ENCODE measurements at places on chromosomes 7 and 10.

GRCh38 chr7:92244808-92245486, 767 bp downstream of the KRIT1 start:
- DNase-seq = no peak

GRCh38 chr7:35865287-35865686, 64.4 kb downstream of the SEPTIN7 start:
- DNase-seq = no peak

GRCh38 chr10:86349474-86349873, 17.1 kb downstream of the GRID1 start:
- DNase-seq = no peak

DNA sequence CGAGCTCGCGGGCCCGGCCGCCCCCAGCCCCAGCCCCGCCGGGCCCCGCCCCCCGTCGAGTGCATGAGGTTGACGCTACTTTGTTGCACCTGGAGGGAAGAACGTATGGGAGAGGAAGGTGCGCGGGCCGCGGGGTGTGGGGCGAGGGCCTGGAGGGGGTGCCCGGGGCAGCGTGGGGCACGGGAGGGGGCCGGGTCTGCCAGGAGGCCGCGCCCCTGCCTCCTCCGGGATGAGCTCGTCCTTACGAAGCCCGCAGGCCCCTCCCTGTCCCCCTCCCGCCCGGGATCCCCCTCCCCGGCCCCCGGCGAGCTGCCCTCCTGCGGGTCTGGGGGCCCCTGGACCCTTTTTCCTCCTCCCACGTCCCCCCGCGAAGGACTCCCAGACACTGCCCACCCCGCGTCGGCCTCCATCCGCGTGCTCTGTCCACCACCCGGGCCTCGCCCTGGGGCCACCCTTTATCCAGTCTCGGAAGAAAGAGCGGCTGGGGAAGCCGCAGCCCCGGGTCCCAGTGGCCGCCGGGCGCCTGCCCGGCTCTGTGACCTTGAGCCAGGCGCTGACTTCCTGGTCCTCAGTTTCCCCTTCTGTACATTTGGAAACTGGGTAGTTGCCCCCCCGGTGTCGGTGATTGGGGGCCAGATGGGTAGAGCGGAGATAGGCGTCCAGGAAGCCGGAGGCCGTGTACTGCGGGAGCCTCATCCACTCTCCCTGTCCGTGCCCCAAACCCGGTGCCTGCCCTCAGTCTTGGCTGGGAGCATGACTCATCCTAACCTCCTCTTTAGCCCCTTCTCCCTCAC, 521 bp downstream of the LIMK1 start:
- no peak for DNase-seq

GRCh38 chr7:40541336-40541735, 406.5 kb downstream of the SUGCT start:
- no peak for DNase-seq

- no peak for DNase-seq
Measured at GRCh38 chr10:13221572-13221971, 12.6 kb downstream of the UCMA start.

DNA sequence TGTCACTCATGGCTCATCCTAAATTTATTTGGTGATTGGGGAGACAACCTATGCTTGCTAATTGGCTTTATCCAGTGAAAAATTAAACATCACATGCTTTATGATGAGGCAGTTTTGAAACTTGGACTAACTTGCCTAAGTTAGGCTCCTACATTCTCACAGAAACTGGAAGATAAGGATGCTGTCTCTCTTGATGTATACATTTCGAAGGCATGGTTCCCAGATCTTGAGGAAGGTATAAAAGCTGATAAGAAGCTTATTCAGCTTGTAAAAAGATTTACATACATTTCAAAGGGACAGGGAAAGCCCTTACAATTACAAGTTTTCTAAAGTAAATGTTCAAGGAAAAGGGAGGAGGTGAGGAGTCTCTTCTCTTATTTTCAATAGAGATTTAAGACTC, 561.7 kb downstream of the IPMK start:
- no peak for DNase-seq

DNA sequence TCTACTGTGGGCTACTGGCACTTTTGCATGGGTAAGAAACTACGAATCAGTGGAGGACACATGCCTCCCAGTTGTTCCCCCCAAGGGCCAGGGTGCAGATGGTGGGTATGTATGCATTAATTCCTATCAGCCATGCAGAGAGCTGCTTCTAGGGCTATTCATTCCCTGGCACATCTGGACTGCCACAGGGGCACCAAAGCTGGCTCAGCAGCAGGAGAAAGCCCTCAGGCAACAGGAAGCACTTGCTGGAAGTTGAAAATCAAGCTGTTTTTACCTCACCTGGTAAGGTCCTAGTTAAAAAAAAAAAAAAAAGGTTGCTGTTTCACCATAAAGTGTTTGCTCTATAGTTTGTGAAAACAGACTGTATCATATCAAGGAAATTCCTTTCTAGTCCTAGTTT, 1342.6 kb downstream of the REEP3 start:
- DNase-seq = no peak

DNA sequence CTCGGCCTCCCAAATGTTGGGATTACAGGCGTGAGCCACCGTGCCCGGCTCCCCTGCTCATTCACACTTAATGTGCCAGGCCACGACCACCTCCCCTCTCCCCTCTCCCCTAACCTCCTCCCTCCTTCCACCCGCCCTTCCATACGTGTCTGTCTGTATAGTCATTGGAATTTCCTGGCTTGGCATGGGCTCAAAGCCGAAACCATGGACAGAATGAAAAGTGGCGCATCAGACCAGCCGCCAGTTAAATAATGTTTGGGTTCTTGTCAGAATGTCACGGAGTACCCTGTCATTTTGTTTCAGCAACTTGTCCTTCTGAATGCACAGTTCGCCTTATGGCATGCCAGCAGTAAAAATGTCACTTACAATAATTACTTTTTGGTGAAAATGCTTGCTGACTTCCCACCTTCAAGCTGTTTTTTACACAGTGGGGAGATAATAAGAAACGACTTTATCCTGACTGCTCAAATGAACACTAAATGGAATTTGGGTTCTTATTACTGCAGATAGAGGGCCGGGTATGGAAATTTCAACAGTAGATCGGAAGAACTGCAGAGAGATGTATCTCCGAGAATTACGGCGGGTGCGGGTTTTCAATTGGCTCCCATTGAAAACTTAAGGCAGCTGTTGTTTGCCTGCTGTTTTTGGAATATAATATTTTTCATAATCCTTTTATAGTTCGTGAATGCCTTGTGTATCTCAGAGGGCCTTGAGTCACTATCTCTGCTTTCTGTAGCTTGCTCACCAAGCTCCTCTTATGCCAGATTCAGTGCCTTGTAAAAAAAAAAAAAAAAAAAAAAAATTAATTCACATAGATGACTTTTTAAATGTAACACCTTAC, 65.5 kb upstream of the SH2B2 start:
- no peak for DNase-seq

- DNase-seq = no peak
Measured at GRCh38 chr7:50838675-50839377, 56.1 kb upstream of the GRB10 start.

GRCh38 chr7:2718296-2718965, 30.4 kb downstream of the AMZ1 start:
- no peak for DNase-seq

GRCh38 chr7:102834999-102835398, 77.8 kb upstream of the LRRC17 start:
- DNase-seq = no peak

DNA sequence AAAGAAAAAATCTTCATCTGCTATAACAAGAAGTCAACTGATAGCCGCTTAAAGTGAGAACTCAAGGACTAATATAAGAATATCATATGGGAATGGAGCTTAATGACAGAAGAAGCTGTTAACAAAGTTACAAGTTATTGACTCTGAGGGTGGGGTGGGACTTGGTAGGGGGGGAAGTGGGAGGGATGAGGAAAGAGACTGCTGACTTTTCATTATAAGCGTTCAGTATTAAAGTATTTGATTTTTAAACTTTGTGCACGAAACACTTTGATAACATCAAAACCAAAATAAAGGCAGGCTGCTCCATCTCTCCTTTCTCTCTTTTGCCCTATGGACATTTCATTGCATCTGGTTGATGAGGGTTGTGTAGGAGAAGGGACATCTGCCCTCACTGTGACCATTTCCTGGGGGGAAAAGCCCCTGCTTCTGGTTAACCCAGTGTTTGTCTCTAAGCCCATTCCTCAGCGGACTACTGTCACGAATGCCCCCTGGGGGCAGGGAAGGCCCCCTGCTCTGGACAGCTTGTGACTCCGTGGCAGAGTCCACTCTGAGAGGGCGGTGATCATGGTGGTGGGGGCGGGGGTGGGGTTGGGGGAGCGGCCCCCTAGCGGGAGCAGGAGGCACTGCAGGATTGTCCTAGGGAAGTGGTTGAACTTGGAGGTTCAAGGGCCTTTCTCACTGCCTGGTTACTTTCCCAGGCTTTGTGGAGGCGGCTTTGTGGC, 17.4 kb downstream of the SLC13A4 start:
- no peak for DNase-seq

DNA sequence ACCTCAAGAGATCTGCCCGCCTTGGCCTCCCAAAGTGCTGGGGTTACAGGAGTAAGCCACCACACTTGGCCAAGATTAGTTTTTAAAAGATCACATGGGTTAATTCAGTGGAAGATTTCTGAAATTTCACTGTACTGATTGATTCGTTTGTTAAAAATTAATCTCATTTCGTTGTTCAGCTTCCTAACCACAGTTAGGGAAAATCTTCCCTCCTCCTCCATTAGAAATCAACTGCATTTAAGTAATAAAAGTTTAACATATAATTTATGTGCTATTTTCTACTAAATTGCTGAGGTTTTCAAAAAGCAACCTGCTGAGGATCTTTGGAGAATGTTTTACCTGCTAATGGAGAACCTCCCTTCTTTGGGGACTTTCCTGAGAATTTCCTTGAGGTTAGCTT, 522.4 kb downstream of the GATA3 start:
- DNase-seq = no peak

GRCh38 chr10:80497187-80498077, 40.3 kb upstream of the SH2D4B start:
- no peak for DNase-seq

GRCh38 chr10:31975157-31975765, 46.6 kb upstream of the ARHGAP12 start:
- no peak for DNase-seq

GRCh38 chr7:146875981-146876380, 759.4 kb downstream of the CNTNAP2 start:
- DNase-seq = no peak

DNA sequence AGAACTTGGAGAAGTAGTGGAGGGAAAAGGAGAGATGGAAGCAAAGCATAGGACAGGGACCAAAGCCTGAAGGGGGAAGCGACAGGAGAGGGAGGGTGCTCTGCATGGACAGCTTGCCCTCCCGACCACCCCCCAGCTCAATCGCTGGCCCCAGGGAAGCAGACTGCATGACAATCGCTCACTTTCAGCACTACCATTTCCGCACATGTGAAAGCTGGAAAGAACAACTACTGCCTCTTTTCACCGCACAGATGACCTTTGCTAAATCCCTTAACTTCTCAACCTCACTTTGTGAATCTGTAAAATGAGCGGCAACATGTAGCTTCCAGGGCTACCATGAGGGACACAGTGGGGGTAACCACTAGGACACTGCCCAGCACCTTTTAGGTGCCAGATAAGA, 17.1 kb downstream of the VOPP1 start:
- DNase-seq = no peak

DNA sequence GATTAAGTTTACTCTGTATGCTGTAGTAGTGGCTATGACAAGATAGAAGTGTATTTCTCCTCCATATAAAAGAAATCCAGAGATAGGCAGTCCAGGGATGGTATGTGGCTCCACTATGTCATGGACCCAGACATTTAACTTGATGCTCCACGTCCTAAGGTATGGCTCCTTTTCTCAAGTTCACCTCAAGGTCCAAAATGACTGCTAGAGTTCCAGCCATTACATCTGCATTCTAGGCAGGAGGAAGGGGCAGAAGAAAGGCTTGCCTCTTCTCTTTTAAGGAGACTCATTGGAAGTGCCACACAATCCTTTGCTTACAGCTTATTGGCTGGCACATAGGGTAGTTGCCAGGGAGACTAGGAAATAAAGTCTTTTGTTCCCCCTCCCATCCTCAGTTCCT, 27.7 kb upstream of the ATXN7L1 start:
- DNase-seq = no peak

DNA sequence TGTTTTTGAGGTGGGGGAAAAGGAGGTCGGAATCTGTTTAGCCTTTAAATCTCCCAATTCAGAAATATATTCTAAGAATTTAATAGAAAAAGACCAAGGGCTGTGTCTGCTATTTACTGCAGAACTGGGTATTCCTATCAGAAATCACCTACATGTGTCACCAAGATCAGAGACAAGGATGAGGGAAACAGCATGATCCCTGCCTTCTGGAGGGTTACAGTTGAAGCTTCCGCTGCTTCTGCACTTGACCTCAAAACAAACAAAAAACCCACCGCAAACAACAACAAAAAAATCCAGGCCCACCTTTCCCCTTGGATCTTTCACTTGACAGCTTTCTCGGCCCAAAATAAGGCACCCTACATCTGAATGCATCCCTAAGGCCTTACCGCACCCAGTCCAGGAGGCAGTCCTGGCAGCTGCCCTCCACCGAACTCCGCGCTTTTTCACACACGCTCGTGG, 750 bp upstream of the CDK14 start:
- DNase-seq = no peak

DNA sequence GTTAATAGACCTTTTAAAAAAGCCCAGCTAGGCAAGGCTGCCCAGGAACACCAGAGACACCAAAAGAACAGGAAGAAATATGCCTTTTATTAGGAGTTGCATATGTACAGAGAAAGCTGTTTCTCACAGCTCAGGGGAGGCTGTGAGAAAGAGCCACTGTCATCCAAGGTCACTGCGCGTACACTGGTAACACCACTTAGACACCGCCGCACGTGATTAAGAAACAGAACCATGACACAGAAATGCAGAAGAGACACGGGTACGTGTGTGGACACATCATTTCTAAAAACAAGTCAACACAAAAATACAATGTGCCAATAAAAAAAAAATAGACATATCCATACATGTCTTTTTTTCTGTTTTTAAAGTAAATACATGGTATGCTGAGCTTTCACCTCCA, 705.6 kb downstream of the PARD3 start:
- no peak for DNase-seq

GRCh38 chr7:84912018-84912417, 274.8 kb downstream of the SEMA3D start:
- DNase-seq = no peak

GRCh38 chr10:14219411-14219810, 111.3 kb downstream of the FRMD4A start:
- DNase-seq = no peak
